ENCODE measurements at places on chromosomes 5 and 9.
A peak's percentile ranks its signal among the peaks of the same experiment; 100 is the strongest.

GRCh38 chr5:111278858-111279504 is 54.8 kb downstream of the CAMK4 start:
- peak; percentile 80 for DNase-seq

GRCh38 chr5:122770477-122770876 is 4.4 kb upstream of the SNX2 start:
- DNase-seq, result no peak

DNA sequence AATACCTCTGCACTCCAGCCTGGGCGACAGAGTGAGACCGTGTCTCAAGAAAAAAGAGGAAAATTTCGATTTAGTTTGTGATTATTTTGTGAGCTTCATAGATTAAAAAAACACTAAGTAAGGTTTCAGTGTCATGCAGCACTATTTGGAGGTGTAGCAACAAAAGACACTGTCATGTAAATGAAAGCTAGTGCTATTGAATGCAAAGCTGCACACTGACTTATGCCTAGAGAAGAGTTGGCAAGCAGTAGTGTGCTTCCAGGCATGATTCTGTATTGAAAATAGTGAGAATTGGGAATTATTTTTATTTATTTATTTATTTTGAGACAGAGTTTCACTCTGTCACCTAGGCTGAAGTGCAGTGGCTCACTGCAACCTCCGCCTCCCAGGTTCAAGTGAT is 34.5 kb downstream of the DDX46 start:
- no peak for DNase-seq

GRCh38 chr5:79756076-79756475 is 66.4 kb downstream of the CMYA5 start:
- no peak for DNase-seq

DNA sequence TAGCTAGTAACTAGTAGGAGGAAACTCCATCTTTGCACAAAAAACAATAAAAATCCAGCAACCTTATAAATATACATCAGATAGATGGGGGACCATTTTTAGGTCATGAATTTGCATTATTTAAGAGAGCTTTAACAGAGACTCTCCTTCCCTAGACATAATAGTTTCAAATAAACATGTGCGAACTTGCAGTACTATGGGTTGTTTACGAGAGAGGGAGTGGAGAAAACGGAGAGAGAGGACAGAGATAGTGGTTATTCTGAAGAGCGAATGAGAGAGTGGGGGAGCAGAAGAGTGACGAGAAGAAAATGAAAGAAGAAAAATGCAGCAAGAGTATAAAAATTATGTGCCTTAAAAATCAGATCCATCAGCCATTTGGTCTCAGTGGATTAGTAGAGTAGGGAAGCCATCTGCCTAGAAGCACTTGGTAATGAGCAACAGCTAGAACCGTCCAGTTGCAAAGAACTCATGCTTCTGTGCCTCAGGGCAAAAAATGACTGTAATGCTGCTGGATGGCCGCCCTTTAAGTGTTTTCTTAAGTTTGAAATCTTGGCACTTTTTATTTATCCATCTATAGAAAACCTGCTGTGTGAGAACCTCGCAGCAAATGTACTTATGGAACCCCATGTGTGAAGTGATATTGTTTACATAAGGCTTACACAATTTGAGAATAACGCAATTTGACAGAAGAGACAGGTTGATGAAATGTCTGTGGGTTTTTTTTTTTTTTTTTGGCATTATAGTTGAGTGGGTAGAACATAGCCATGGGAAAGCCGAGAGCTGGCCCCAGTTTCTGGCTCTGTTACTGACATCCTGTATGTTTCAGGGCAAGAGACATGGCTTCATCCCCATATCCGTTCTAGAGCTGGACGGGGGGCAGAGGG is 95.6 kb upstream of the ZNF608 start:
- no peak for DNase-seq

- no peak for DNase-seq
These were observed 432.4 kb downstream of the ACTL7B start for GRCh38 chr9:108423433-108423832.

DNA sequence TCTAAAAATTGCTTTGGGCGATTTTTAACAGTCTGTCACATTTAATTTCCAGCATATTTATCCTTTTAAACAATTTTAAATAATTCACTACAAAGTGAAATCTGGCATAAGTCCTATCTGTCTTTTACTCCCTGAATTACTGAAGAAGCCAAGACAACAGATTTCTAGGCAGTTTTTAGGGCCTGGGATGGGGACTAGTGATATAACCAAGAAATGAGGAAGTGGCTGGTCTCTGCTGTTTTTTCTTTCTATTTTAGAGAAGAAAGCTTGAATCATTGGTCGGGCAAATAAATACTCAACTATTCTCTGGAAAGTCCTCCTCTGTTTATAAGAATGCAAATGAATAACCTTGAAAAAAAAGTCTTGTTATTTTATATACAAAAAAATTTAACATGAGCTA is 79.7 kb upstream of the SSBP2 start:
- DNase-seq, result no peak

- no peak for DNase-seq
These were observed 66.4 kb upstream of the COL15A1 start for GRCh38 chr9:98877311-98877710.

DNA sequence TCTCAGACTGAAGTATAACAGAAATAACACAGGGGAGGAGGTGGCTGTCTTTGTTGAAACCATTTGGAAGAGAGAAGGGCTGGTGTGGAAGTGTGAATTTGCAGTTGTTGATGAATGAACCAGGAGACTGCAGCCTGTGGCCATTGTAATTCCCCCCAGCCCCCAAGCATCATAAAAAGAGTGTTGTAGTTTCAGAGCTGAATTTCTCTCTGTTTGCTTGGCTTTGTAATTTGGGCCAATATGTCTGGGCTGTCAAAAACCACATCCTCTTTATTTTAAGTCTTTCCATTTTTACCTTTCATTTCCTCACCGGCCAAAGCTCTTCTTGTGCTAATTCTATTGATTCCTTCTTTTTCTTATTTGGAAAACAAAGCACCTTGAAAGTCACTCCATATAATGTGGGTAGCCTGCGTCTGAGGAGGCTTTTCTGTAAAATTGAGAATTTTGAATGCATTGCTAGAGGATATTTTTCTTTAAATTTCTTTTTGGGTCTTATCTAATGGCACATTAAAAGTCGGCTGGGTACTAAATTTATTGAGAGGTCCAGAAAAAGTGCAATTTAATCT is 383.3 kb downstream of the OSTF1 start:
- no peak for DNase-seq

GRCh38 chr9:81827616-81828296 is 100.5 kb upstream of the SPATA31D4 start:
- no peak for DNase-seq

DNA sequence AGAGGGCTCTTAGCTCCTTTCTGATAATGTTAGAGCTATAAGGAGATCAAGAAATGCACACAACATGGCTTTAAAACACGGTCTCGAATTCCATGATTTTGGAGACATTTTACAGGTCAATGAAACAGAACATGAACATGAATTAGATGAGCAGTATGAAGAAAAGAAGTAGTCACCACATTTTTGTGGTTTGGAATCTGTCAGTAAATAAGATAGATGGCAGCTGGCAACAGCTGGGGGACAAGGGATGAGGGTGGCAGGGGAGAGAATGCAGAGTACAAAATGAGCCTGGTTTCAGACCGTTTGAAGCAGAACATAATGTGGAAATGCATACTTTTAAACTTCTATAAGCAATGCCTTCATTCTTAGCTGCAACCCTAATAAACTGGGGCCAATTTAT is 107.1 kb downstream of the OXCT1 start:
- DNase-seq, result no peak

DNA sequence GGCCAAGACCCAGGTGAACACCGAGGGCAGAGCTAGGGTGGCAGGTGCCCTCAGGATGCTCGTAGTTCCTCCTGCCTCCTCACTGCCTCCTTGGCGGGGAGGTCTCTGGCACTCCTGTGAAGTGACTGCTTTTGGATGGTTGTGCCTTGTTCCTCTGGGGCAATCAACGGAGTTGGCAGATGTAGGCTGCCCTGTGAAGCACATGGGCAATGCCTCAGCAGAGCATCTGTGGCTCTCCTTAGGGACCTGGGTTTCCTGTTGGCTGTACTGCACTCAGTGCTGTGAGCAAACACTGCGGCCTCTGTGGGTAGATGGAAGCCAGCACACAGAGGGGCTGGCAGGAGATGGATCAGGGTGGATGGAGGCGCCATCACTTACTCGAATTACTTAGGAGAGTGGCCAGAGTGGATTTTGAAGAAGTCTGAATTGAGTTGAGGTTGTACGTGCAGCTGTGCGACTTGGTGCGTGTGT is 71.4 kb upstream of the COL5A1 start:
- DNase-seq, result no peak

DNA sequence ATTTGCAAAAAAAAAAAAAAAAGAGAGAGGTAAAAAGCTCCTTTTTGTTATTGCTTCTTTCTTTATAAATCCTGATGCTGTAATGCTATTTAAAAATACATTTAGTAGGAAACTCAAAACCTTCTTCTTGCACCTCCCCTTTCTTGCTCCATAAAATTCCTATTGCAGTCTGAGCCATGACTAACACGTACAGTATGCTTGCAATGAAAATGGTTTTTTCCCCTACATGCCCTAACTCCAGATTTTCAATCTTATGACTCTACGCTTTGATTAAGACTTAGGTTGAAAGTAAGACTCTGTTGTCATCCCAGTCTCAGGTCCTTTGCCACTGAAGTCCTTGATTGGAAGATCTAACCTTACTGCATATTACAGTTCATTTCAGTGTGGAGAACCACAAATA is 23.9 kb downstream of the FGF10 start:
- no peak for DNase-seq

- no peak for DNase-seq
These were observed 1717.1 kb downstream of the EFNA5 start for GRCh38 chr5:105953616-105954015.
